ENCODE measurements at places on chromosomes 7 and 10.

- DNase-seq: peak; percentile 96
These were observed 11.3 kb upstream of the SAMD8 start for GRCh38 chr10:75099952-75100763.

- no peak for DNase-seq
These were observed 32.4 kb downstream of the CCSER2 start for GRCh38 chr10:84360637-84361365.

DNA sequence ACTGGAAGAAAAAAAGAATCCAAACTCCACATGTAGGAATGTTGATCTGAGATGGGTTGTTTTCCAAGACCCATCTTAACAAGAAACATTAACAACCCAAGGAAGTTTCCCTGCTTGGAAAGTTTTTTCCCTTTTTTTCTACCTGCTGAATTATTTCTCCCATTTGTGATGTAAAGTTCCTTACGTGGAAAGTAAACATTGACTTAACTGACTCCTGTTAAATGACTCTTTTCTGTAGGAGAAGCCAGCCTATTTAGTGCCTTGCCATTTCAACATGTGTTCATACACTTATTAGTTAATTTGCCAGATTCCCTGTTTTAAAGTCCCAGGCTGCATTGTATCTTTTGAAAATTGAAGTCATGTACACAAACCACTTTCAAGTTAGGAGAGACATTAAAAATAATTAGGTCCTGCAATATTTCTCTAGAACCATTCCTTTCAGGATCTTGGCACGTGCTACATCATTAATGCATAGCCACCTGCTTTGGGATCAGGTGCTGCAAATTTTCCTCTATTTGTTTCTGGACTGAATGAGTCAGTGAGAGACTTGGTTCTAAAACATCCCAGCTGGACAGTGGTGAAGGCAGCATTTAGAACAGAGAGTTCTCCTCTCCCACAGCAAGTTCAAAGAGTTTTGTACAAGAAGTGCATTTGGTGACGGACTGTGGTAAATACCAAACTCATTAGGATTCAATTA lies 698.5 kb downstream of the SUGCT start:
- DNase-seq: no peak

GRCh38 chr7:139735466-139735865 lies 42.3 kb downstream of the HIPK2 start:
- no peak for DNase-seq

DNA sequence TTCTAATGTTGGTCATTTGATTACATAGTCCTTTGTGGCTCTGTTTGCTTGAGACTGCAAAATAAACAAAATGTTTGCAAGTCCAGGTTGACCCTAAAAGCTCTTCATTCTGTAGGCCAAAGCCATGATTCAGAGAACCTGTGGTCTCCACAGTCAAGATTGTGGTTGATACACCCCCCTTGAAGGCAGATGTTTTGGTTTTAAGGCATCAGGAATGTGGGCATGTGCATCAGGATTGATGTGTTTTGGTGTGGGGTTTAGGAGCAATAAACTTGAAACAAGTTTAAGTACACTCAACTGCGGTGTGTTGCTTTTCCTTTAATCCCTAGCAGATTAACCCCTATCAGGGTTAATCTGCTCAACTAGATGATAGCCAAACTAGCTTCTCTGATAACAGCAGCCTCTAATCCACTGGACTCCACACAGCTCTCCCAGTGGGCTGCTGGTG lies 379.1 kb upstream of the GALNT17 start:
- no peak for DNase-seq

DNA sequence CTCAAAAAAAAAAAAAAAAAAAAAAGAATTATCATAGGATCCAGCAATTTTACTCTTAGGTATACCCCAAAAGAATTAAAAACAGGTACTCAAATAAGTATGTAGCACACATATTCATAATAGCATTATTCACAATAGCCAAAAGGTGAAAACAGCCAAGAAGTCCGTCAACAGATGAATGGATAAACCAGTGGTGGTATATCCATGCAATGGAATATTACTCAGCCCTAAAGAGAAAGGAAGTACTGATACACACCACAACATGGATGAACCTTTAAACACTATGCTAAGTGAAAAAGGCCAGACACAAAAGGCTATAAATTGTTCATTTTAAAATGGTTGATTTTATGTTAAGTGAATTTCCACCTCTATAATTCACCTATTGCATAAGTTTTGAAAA lies 804.8 kb upstream of the AUTS2 start:
- no peak for DNase-seq

DNA sequence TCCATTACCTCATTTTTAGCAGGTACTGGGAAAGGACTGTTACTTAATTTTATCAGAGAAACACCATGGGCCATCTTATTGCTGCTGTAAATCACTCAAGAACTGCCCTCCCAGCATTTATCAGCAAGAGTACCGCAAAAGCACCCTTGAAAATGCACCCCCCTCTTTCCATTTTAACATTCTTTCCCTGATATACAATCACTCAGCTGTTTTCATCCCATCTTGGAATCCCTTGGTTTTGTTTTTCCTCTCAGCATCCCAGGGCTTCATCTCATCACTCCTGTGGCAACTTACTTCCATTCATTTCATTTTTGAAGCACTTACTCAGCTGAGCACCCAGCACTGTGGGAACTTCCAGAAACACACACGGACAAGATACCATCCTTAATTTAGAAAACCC lies 36.5 kb downstream of the RAPGEF5 start:
- no peak for DNase-seq

- DNase-seq: no peak
These were observed 14.1 kb upstream of the CREM start for GRCh38 chr10:35112571-35112970.

GRCh38 chr7:50287129-50287528 lies 17.4 kb upstream of the IKZF1 start:
- no peak for DNase-seq

DNA sequence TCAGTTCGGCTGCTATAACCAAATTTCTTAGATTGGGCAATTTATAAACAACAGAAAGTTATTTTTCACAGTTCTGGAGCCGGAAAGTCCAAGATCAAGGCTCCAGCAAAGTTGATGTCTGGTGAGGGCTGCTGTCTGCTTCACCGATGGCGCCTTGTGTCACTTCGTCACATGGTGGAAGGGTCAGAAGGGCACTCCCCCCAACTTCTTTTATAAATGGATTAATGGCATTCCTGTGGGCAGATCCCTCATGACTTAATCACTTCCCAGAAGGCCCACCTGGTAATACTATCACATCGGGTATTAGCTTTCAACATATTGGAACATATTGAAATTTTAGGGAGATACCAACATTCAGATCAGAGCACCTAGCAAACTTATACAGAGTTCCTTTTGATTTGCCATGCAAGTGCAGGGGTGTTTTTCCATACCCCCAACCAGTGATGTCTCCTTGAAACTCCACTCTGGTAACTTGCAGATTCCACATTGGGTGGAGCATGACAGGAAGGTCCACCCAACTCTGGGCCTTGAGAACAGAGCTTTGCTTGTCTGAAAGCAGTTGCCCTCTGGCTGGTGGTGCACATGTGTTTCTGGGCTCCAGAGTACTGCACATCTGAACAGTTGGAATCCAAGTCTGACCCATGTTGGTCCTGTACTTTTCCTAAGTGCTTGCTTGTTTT lies 85.1 kb upstream of the KMT2E start:
- no peak for DNase-seq

DNA sequence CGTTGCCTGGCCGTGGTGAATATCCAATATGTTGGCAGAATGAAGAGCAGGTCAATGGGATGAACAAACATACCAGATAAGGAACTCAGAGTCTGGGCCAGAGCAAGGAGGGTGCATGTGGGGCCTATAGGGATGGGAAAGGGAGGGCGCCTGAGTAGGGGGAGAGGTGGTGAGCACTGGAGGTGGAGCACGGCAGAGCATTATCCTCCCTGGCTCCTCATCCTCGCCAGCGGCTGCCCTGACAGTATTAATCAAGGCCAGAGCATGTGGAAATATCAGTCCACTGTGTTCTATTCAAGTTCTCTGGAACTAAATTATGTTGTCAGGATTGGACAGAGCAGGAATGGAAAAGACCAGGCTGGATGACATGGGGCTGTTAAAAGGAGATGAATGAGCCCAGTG lies 254.8 kb upstream of the ZMIZ1 start:
- no peak for DNase-seq

GRCh38 chr7:103941976-103942375 lies 47.5 kb downstream of the RELN start:
- DNase-seq: no peak

- DNase-seq: no peak
These were observed 376.6 kb downstream of the RPS24 start for GRCh38 chr10:78410046-78410965.

Data from WTC11 (cell line).